ENCODE measurements at places on chromosomes 11 and 22. TPM values are rescaled to one million over a fixed set of nuclear protein-coding genes. Genes with fewer than 3 reads are reported as not detected.

DNA sequence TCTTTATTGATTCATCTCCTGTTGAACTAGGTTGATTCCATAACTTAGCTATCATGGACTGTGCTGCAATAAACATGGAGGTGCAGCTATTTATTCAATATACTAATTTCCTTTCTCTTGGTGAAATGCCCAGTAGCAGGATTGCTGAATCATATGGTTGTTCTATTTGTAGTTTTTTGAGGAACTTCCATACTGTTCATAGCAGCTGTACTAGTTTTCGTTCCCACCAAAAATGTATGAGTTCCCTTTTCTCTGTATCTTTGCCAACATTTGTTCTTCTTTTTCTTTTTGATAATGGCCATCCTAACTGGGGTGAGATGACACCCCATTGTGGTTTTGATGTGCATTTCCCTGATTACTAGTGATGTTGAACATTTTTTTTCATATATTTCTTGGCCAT lies 87.2 kb upstream of the NAV2 start:
- H3K4me1 ChIP-seq, result no peaks in the 10 kb centered on the region
- H3K36me3 ChIP-seq, result no peaks in the 10 kb centered on the region
- H3K4me3 ChIP-seq, result no peak overlapping the region

GRCh38 chr11:99422581-99423427 lies 402.1 kb downstream of the CNTN5 start:
- peak overlapping the region; percentile 74 for H3K27ac ChIP-seq
- peak overlapping the region; percentile 36 for H3K4me3 ChIP-seq
- H3K36me3 ChIP-seq, result no peaks in the 10 kb centered on the region
- H3K27me3 ChIP-seq, result peaks cover 12% of the 10 kb centered on the region
- DNase-seq, result peak; percentile 65

DNA sequence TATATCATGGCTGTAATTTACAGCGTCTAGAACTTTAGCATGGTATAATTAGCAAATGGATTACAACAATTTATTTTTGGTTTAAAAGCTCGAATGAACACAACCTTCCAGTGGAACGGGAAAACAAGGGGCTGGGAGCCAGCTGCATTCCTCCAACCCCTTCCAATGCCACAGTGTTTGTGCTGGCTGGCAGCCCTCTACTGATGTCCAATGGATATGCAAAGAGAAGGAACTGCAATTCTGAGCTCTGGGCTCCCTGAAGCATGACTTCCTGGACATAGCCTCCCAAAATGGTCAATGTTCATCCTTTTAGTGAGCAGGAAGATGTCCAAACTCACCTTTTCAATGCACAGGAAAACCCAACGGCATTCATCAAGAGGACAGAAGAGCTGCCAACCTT lies 288.3 kb downstream of the TENM4 start:
- no peaks in the 10 kb centered on the region for H3K27me3 ChIP-seq
- no peaks in the 10 kb centered on the region for H3K36me3 ChIP-seq
- H3K27ac ChIP-seq, result no peak overlapping the region
- H3K4me3 ChIP-seq, result no peak overlapping the region
- no peak for DNase-seq

DNA sequence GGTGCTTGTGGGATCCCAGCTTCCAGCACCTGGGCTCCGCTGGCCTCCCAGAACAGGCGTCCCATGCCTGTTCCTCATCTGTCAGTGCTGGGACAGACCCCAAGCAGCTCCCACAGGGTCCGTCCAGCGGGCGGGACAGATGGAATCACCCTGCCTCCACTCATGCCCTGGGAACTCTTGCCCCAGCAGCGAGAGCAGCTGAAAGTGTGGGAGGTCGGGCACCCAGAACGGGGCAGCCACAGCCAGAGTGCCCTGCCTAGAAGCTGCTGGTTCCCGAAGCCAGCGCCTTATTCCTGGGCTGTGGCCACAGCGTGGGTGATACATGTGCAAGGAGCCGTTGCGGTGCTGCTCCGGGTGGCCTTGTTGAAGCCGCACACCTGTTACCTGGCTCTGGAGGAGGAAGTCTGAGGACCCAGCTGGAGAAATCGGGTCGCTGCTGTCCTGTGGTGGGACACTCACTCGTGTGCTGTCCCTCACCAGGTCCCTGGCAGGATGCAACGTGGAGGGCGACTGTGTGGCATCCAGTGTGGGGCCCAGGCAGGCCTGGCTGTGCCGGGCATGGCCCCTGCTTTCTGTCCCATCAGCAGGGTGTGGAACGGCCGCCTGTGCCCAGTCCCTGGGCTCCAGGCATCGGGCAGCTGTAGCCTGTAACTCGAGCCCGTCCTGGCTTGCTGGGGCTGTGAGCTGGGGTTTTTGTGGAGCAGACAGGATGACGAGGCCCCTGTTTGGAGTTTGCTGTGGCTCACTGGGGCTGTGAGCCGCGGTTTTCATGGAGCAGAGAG lies 16.2 kb downstream of the GRAMD4 start:
- no peaks in the 10 kb centered on the region for H3K27me3 ChIP-seq
- H3K4me1 ChIP-seq, result no peaks in the 10 kb centered on the region
- no peak overlapping the region for H3K4me3 ChIP-seq
- peak; percentile 52 for DNase-seq
- H3K27ac ChIP-seq, result peak overlapping the region; percentile 45

GRCh38 chr11:95923728-95924413 lies at the start of gene MTMR2:
Gene MTMR2, minus strand, starts transcription at chr11:95924107. Its CDS starts 153 bp downstream, at chr11:95923954.
- H3K4me3 ChIP-seq, result peak within 1 kb of the TSS; percentile 75
- peak; percentile 90 for DNase-seq
- peaks cover 19% of the 10 kb centered on the region for H3K4me1 ChIP-seq
- H3K27me3 ChIP-seq, result no peaks in the 10 kb centered on the region
- H3K36me3 ChIP-seq, result no peaks in the 10 kb centered on the region
- H3K27ac ChIP-seq, result peak within 1 kb of the TSS; percentile 96

- DNase-seq, result no peak
- H3K4me3 ChIP-seq, result no peak overlapping the region
- no peaks in the 10 kb centered on the region for H3K4me1 ChIP-seq
- no peak overlapping the region for H3K27ac ChIP-seq
- no peaks in the 10 kb centered on the region for H3K36me3 ChIP-seq
These were observed 861.3 kb downstream of the TBC1D22A start for GRCh38 chr22:47623763-47624148.

DNA sequence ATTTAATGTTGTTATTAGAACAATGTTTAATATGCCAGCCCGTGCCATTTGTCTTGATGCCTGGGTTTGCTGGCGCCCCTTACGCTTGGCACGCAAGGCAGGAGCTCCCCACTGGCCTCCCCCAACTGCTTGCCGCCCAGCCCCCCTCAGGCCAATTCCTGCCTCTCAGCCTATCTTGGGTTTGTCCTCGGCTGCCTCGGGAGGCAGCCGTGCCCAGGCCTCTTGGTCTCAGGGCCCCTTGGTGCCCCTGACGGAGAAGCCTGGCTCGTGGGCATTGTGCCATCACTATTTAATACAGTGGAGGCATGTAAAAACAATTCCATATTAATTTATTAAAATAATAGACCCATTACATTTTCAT lies 119.8 kb downstream of the KCNQ1OT1 start:
- H3K27me3 ChIP-seq, result peaks cover 17% of the 10 kb centered on the region
- H3K4me1 ChIP-seq, result no peaks in the 10 kb centered on the region
- H3K27ac ChIP-seq, result no peak overlapping the region
- no peak overlapping the region for H3K4me3 ChIP-seq
- no peak for DNase-seq

- no peak overlapping the region for H3K4me3 ChIP-seq
- H3K4me1 ChIP-seq, result peaks cover 44% of the 10 kb centered on the region
- no peak overlapping the region for H3K27ac ChIP-seq
- no peaks in the 10 kb centered on the region for H3K36me3 ChIP-seq
These were observed 55.7 kb downstream of the FAM168A start for GRCh38 chr11:73542175-73542574.

DNA sequence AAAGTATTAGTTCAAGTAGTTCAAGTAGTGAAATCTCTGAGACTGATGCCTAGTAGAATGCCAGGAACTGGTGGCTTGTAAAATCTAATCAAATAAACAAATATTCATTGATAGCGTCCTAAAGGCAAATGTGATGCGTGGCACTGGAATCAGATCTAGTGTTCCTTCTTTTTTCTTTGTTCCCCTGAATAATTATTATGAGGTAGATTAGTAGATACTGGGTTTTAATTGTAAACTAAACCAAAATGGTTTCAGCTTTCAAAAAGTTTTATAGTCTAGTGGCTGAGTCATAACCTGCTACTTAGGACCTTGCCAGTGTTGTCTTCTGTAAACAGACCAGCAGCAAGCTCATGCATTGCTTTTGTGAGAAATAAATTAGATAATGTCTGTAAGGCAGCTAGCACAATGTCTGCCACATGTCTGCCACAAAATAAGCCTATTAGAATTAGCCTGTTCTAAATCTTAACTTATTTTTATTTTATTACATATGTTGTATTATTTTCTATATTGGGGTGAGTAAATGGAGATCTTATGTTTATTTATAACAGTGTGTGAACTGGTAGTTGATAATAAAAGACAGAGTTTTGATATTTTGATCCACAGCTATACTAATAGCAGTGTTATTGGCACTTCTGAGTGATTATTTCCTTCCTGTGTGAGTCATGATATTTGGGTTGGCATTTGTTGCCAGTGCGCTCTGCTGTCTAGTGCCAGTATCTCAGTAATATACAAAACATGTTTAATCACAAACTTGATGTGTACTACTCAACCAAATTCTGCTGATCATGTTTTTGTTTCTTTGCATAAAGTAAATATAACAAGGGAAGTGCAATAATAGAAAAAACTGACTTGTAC lies 135.7 kb downstream of the TMEM135 start:
- H3K4me3 ChIP-seq, result no peak overlapping the region
- DNase-seq, result no peak

DNA sequence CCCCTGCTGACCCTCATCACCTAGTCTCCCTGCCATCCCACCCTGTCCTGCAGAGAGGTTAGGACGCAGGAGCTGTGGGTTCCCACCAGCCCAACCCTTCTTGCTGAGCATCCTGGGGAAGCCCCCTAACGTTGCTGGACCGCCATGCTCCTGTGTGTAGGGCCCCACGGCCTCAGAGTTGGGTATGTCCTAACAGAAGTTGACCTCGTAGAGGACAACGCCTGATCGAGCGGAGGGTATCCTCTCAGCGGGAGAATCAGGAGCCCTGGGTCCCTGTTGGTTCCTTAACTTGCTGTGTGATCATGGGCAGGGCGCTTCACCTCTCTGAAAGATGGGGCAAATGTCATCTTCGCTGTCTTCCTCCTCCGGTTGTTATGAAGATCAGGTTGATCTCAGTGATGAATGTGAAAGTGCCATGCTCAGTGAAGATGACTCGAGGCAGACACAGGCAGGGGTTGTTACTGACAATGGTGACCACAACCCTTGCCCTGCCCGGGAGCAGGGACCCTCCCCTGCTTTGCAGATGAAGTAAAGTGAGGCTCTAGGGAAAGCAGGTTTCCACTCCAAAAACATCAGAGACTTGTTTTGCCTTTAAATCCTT lies 19.3 kb upstream of the CD5 start:
- no peaks in the 10 kb centered on the region for H3K36me3 ChIP-seq
- H3K27ac ChIP-seq, result no peak overlapping the region
- no peak for DNase-seq
- H3K27me3 ChIP-seq, result no peaks in the 10 kb centered on the region
- no peak overlapping the region for H3K4me3 ChIP-seq

DNA sequence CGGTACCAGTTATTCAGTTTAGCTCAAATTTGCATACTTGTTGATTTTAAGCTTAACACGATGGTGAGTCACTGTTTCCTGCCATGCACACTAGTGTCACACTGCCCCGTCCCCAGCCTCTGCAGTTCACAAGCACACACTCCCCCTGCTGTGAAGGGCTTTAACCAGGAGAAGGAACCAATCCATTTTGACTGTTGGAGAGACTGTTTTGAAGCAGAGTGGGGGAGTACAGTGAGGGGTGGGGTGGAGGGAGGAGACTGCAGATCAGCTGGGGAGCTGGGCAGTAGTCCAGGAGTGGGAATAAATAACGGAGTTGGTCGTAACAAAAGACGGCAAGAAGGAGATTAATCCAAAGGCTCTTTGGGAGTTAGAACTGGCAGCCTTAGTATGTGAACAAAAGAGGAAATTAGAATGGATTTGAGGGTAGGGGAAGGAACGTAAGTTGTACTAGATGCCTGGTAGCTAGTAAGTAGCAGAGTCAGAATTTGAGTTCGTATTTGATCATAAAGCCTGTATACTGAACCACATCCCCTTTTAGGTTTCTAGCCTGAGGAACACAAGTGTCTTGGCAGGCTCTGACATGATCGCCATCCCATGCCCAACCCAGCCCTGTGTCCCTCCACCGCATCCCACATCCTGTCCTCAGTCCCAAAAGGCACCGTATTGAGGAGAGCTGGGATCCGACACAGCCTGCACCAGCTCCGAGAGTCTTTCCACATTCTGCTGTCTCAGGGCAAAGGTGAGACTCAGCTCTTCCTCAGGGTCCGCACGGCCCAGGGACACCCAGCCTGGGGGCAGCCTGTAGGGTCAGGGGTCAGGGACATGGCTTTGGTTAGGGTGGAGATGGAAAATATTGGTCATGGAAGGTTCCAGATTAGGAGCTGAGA lies 862 bp downstream of the TPP1 start:
- peak overlapping the region; percentile 57 for H3K4me3 ChIP-seq
- peaks cover 11% of the 10 kb centered on the region for H3K4me1 ChIP-seq
- no peaks in the 10 kb centered on the region for H3K27me3 ChIP-seq
- H3K36me3 ChIP-seq, result no peaks in the 10 kb centered on the region
- H3K27ac ChIP-seq, result no peak overlapping the region

- no peak overlapping the region for H3K4me3 ChIP-seq
- H3K4me1 ChIP-seq, result peaks cover 2% of the 10 kb centered on the region
- no peak overlapping the region for H3K27ac ChIP-seq
- no peak for DNase-seq
- no peaks in the 10 kb centered on the region for H3K27me3 ChIP-seq
- H3K36me3 ChIP-seq, result no peaks in the 10 kb centered on the region
These were observed 31.6 kb upstream of the CCND1 start for GRCh38 chr11:69609351-69609750.

DNA sequence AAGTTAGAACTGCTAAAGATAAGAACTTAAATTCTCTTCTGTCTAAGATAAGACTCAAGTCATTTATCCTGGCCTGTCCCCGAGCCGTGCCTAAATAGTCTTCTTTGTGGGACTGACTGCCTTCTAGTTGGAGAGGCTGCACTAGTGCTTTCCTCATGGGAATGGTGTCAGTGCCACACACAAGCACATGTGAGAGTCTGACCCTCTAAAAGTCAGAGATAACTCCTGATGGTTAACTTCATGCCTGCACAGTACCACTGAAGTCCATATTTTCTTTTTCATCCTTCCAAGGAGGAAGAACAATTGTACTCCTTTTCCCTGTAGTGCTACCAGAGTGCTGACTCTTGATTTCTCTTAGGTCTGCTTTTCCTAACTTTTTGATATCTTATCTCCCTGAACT lies 309.7 kb downstream of the TMEM135 start:
- no peaks in the 10 kb centered on the region for H3K36me3 ChIP-seq
- H3K4me3 ChIP-seq, result no peak overlapping the region
- H3K27ac ChIP-seq, result no peak overlapping the region

- H3K4me1 ChIP-seq, result no peaks in the 10 kb centered on the region
- DNase-seq, result no peak
- no peak overlapping the region for H3K4me3 ChIP-seq
- H3K36me3 ChIP-seq, result no peaks in the 10 kb centered on the region
- no peaks in the 10 kb centered on the region for H3K27me3 ChIP-seq
- no peak overlapping the region for H3K27ac ChIP-seq
These were observed 885.6 kb downstream of the BRD1 start for GRCh38 chr22:48941903-48942575.

APOL4 gene
- not detected for total RNA-seq

SMPD1 gene
- 0.70 TPM for total RNA-seq

APOA4 gene
- total RNA-seq, result not detected

FBLN1 gene
- total RNA-seq, result 137 TPM

PRRG4 gene
- 1.9 TPM for total RNA-seq

SAAL1 gene
- 55.1 TPM for total RNA-seq

All from GM23338 (cell line).